ENCODE measurements at places on chromosomes 4 and X. TPM values are rescaled to one million over a fixed set of nuclear protein-coding genes. Genes with fewer than 3 reads are reported as not detected.

TEX13D gene
- total RNA-seq = not detected

DNA sequence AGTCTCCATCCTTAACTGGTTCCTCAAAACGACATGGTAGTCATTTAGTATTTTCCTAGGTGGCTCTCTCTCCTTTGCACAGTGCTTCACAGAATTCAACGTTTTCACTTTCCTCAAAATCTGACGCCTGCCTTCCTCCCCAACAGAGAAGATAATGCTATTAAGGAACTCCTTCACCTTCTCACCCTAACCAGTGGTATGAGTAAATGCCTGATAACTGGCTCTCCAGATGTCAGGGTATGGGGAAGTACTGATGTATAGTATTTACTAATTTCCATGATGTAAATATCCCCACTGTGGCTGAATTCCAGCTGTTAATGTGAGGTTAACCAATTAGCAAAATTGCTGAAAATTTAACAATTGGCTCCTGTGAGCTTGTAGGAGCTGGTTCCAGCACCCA lies 28.8 kb upstream of the NSUN7 start:
- ATAC-seq = no peak

- no peak for ATAC-seq
Measured at GRCh38 chr4:150714462-150715438, 132.8 kb downstream of the MAB21L2 start.

DNA sequence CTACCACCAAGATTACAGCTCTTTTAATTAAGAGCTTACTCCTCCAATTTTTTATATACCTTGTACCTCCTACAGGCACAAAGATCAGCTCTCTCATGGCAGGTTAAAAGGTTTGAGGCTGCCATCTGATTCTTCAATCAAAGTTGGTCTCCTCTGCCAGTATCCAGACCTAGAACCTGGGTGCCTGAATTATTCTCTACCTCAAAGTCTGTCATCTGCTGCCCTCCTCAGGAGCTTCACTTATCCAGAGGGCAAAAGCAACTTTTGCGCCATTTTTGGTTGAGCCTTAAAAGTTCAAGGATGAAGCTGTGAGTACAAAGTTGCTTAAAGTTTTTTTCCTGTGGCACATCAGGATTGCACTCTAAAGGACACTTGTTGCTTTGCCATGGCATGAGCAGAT lies 343.7 kb upstream of the PPP1R2C start:
- no peak for ATAC-seq

- no peak for ATAC-seq
Measured at GRCh38 chrX:134782796-134783195, 124.5 kb upstream of the PLAC1 start.

GRIA2 gene
- total RNA-seq = 0.30 TPM

GSX2 gene
- total RNA-seq = not detected

GRCh38 chr4:151409470-151410313 lies 716 bp downstream of the FHIP1A start:
- ATAC-seq = no peak

Measured in gastroesophageal sphincter (tissue), 4 donors.